ENCODE measurements at places on chromosomes 7 and 10. TPM values are rescaled to one million over a fixed set of nuclear protein-coding genes. Genes with fewer than 3 reads are reported as not detected.

DENND2A gene
- 0.55 TPM for total RNA-seq

PLEKHS1 gene
- total RNA-seq = 0.06 TPM

MRC1 gene
- not detected for total RNA-seq

FXYD4 gene
- total RNA-seq = not detected

TUBGCP2 gene
- total RNA-seq = 39.5 TPM

All from A549 treated with Mapracorat at 1 μM for 4 hours (cell line).